ENCODE measurements at places on chromosomes 1 and 21.

- DNase-seq: no peak
Measured at GRCh38 chr1:46043458-46044017, 88.9 kb downstream of the PIK3R3 start.

DNA sequence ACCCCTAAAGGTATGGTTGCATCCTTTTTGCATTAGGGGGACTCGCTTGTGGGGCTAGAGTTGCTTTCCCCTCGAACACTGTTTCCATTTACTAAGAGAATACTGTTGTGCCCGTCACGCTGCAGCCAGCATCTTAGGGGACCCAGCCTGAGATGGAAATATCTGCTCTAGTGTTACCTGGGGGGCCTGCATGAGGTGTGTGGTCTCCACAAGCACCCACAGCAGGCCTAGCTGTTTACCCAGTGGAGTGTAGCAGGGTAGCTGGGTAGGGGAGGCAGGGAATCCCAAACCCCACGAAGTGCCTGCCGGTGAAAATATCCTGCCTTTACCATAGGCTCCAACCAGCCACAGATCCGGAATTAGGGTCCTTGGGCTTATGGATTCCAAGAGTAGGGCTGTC, 303.6 kb downstream of the PTPRU start:
- DNase-seq: no peak

- no peak for DNase-seq
Measured at GRCh38 chr1:3483801-3484444, 29.5 kb downstream of the ARHGEF16 start.

DNA sequence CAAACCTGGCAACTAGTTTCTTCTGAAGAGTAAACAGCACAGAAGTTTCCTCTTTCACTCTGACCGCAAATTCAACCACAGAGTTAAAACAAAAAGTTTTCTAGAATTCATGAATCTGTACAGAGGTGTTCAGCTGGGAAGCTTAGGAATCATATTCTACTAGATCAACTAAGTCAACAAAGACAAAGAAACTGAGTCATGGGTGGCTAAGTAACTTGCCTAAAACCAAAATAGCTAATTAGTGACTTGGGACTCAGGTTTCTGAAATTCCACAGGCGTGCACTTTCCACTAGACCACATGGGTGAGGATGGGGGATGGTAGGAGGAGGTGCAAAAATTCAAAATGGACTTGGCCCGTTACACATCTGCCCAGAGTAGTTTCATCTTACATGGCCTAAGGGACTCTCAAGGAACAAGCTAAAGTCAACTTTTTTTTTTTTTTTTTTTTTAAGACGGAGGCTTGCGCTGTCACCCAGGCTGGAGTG, 25.8 kb downstream of the PTPN14 start:
- DNase-seq: no peak

DNA sequence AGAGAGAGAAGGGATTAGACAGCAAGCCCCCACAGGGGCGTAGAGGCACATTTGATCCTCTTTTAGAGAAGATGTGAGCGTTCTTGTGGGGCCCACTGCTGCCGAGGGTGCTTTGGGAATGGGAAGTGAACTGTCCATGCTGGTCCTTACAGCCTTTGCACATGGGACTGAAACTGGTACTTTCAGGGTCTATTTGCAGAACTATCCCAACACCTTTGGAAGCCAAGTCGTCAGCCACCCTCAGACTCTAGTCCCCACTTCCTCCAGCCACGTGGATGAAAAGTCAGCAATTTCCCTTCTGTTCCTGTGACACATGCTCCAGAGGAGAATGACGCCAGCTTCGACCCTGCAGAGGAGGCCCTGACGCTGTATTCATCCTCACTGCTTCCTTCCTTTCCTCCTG, 2.6 kb upstream of the RAB7B start:
- DNase-seq: no peak

DNA sequence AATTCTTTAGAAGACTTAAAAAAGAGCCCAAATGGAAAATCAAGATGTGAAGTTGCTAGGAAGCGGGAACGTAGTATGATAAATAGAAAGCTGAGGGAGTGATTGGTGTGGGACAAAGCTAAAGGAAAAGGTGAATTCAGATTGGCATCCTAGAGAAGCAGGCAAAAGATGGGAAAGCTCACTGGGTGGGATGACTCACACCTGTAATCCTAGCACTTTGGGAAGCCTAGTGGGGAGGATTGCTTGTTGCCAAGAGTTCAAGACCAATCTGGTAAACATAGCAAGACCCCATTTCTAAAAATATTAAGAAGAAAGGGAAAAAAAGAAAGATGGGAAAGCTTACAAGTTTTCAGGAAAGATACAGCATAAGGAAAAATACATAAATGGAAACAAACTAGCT, 1.8 kb downstream of the MRPS21 start:
- DNase-seq: no peak

- DNase-seq: no peak
Measured at GRCh38 chr1:205583461-205584130, 48.2 kb downstream of the ELK4 start.

DNA sequence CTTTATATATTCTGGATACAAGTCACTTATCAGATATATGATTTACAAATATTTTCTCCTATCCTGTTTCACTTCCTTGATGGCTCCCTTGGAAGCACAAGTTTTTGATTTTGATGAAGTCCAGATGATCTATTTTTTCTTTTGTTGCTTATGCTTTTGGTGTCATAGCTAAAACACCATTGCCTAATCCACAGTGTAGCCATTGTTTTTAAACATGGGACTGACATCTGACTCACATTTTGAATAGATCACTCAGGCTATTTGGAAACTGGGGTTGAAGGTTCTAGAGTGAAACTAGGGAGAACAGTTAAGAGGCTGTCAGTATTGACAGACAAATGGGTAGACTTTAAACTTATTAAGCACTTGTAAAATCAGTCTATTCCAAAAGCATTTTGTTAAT, 16.6 kb downstream of the AK4 start:
- no peak for DNase-seq

DNA sequence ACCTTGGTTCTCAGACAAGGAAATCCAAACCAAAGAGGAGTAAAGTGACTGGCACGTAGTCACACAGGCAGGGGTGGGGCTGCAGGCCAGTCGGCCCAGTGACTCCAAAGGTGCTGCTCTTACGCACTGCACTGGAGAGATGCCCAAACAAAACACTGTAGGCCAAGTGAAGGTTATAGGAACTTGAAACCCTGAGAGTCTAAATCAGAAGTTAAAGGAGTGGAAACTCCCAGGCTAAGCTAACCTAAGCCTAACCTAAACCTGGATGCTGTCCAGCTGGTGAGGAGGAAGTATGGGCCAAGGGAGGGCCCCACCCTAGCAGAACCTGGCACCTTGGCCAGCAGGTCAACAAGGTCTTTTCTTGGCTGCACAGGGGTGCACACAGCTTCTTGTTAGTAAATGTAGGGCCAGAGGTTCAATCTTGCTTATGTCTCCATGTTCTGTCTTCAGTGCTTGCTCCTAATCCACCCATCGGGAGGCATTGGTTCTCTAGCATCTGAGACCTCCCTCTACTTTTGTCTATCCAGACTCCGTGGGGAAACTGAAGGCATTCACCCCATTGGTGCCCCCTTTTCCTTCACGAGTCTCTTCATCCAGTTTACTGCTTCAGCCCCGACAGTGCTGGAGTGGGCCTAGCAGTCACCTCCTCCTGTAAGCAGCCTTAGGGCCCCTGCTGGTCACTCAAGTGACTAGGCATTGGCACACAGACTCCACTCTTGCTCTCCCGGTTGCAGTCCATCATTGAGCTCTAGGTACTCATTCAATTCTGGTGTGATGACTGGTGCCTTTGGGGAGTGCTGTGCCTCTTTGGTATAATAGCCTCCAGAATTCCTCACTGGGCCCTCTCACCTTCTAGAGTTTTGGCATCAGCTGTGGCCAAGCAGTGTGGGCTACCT, 12.9 kb upstream of the TMEM125 start:
- no peak for DNase-seq

GRCh38 chr1:27106561-27107323, 48.2 kb downstream of the SLC9A1 start:
- DNase-seq: no peak

DNA sequence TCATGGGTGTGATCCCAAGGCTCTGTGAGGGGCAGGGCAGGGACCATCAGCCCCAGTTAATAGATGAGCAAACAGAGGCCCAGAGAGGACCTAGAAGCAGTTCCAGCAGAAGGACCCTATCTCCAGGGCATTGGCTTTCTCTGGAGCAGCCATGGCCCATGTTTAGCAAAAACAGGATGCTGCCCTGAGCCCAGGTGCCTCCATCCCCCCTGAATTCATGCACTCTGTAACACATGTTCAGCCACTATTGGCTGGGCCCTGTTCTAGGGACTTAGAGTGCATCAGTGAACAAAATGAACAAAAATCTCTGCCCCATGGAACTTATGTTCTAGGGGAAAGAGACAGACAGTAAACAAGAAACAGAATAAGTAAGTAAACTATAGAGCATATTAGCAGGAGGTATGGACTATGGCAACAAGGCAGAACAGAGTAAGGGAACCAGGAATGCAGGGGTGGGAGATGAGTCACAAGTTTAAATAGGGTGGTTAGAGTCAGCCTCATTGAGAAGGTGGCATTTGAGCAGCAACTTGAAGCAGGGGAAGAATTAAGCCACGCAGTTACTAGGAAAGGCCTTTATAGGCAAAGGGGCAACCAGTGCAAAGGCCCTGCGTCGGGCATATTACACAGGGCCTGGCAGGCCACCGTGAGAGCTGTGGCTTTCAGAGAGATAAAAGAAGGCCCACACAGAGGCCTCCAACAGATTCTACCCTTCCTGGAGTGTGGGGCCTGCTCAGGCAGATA, 185.9 kb upstream of the EDN2 start:
- DNase-seq: no peak

DNA sequence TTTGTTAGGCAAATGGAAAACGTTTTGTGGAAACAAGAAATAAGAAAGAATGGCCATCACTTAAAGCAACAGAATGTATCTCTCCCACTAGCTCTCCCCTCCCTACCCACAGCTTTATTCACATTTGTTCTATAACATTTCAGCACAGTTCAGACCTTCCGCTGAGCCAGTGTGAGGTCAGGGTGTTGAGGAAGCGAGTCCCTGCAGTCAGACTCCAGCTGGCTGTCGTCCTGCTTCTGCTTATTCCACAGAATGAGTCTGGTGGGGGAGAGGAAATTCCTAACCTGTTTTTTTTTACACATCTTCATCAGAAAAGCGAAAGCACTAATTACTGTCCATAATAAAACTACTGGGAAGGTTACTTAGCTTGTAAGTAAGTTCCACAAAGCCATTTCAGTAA, 39.0 kb downstream of the MRPL39 start:
- DNase-seq: no peak

DNA sequence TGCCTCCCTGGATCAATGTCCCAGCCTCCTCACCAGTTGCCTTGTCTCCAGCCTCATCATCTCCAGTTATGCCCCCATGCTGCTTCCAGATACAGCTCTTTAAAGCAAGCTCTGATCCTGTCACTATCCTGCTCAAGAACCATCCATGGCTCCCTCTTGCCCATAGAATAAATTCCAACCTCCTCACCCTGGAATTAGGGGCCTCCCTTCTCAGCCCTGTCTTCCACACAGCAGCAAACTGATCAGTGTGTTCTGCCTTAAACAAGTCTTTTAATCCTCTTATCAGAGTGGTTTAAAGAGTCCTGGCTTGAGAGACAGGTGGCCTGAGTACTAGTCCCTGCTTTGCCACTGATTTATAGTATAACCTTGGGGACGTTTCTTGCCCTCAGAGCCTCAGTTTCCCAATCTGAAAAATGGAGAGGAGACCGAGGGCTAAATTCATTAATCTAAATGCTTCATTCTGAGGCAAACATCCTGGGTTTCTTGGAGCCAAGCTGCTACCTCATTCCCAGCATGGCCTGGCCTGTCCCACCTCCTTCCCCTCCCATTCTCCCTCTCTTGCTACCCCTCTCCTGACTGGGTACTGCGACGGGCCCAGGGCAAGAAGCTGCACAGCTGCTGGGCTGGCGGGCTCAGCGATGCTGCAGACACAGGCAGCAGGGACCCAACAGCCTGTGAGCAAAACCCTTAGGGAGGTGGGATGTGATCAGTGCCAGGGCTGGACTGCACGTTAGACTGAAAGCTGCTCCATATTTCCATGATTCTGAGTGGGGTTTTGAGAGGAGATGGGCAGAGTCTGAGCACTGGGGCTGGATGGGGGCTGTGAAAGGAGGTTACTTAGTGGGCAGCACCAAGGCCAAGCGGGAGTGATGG, 221.4 kb downstream of the PTPRU start:
- no peak for DNase-seq

- no peak for DNase-seq
Measured at GRCh38 chr1:43382027-43382779, 7.4 kb downstream of the MED8 start.

- no peak for DNase-seq
Measured at GRCh38 chr1:6261615-6261995, 707 bp upstream of the GPR153 start.

DNA sequence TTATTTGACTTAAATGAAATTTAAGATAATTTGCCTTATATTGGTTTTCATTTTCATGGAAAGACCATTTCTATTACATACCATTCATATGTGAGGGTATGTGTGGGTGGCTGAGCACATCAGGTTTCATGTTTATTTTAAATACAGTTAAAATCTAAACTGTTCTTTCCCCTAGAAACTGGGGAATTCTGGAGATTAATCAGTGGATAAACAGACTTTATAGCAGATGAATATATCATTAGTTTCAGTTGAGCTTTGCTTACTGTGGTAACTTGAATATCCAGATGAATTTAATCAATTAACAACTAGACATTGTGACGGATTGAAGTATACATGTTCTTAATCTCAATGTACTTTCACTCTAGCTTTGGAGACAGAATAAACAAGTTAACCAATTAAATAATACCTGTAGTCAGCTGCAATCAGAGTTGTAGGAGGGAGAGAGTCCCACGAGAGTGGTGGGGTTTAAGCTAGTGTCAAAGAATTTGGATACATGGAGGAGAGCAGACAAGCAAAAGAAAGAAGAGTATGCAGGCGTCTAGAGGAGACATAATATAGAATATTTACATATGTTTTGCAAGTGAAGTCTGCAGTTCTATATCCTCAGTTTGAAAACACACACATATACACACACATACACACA, 97.6 kb downstream of the PDE4B start:
- DNase-seq: no peak

- DNase-seq: no peak
Measured at GRCh38 chr1:14415396-14415795, 183.1 kb upstream of the KAZN start.

DNA sequence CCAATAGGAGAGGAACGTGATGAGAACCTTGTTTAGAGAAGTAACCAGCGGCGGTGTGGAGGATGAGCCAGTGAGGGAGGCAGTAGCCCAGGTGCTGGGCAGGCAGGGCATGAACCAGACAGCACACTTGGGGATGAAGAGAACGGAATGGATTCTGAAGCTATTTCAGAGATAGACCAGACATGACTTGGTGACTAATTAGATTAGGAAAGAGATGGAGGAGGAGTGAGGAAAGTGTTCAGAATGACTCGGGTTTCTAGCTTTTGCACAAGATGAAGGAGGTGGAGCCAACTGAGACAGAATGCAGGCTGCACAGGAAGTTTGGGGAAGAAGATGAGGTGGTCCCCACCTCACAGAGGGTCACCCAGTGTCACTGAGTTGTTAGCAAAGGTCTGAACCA, 5.1 kb downstream of the PEF1 start:
- no peak for DNase-seq

- no peak for DNase-seq
Measured at GRCh38 chr1:233289676-233290075, 5.8 kb downstream of the PCNX2 start.

GRCh38 chr1:180642781-180643180, 11.0 kb downstream of the XPR1 start:
- no peak for DNase-seq

- DNase-seq: peak; percentile 22
Measured at GRCh38 chr1:63674238-63674864, 81.1 kb downstream of the PGM1 start.
